ENCODE measurements at places on chromosomes 2 and 18.

GRCh38 chr2:51859260-51859659 is 827.3 kb upstream of the NRXN1 start:
- DNase-seq = no peak

GRCh38 chr2:70888923-70889715 is 46.6 kb upstream of the ATP6V1B1 start:
- no peak for DNase-seq

DNA sequence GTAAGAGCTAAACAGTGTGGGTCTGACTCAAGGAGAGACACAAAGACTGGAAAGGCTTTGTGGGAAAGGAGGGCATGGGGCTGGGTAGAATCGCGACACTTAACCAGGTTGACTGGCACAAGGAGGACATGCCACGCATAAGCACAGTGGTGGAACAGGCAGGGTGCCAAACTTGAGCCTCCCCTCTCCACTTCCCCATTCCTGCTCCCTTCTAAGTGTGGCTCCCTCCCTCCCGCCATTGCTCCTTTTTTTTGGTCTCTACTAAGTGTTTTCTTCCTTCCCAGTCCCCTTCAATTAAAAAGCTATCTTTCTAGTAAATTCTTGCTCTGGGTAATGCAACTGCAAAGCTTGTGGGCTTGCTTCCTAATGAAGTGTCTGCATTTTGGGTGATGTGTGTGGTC is 40.3 kb upstream of the ZFP36L2 start:
- DNase-seq = no peak

- DNase-seq = no peak
Measured at GRCh38 chr18:53153281-53153680, 813.3 kb downstream of the DCC start.

DNA sequence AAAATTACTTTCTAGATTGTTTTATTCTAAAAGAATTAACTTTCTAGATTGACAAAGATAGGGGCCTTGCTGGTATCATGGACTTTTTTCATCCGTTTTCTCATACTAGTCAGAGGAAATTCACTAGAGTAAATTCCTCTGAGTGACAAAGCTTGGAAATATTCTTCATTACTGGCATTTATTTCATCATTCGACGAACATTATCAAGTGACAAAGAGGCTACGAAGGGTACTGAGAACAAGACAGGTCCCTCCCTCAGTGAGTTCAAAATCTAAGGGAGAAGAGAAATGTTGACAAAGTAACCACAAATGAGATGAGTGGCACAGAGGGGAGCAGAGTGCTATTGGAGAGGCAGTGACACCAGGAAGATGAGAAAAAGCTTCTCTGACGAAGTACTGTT is 4.3 kb downstream of the EPG5 start:
- no peak for DNase-seq

DNA sequence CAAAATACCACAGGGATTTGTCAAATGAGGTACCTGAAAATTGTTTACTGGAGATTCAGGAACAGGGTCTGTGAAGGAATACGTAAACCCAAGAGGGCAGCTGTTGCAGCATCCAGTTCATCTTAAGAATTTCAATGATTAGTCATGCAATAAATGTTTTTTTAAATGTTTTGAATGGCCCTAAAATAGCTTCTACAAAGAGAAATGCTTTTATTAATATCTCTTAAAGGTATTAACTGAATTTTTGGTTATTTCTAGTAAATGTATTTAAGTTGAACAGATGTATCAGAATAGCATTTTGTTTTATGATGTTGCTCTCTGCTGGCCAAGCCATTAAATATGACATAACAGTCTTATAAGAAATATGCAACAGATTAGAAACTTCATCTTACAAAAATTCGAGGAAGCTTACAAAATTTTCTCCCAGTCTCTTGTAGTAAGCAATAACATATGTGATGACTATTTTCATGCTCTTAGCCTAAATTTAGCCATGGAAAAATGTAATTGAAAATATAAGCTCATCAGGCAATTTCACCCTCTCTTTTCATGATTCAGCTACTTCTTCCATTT is 863.9 kb downstream of the SUCLG1 start:
- peak; percentile 83 for DNase-seq

All from fibroblast of skin of left biceps (primary cell).